ENCODE measurements at places on chromosomes 11 and 22.
A peak's percentile ranks its signal among the peaks of the same experiment; 100 is the strongest.

GRCh38 chr22:46659059-46659790, 39.0 kb downstream of the GRAMD4 start:
- no peak for DNase-seq

DNA sequence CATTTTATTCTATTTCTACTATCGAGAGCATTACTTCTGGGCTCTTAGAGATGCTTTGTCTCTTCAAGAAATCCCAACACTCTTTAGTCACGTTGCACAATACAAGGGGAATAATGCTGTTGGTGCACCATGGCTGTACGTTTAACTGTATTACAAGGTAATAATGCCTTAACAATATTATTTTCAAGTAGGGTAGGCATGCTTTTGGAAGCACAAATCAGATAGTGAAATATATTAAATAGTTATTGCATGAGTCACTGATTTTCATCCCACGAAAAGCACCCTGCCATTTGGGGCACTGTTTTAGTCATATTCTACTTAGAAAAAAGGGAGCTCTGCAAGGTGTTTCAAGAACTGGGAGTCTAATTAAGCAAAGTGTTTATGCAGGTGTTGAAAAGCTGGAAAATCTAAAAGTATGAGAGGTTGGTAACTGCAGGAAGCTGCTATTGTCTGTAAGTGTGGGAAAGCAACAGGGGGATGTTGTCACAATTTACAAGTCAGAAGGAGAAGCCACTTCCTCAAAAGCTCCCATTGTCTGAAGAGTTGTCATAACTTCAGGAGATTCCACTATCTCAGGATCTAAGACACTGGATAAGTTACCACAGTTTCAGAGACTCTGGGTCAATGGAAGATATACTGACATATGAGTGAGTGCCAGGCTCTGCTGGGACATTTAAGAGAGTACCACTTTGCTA, 218.2 kb downstream of the JRKL start:
- DNase-seq, result no peak

DNA sequence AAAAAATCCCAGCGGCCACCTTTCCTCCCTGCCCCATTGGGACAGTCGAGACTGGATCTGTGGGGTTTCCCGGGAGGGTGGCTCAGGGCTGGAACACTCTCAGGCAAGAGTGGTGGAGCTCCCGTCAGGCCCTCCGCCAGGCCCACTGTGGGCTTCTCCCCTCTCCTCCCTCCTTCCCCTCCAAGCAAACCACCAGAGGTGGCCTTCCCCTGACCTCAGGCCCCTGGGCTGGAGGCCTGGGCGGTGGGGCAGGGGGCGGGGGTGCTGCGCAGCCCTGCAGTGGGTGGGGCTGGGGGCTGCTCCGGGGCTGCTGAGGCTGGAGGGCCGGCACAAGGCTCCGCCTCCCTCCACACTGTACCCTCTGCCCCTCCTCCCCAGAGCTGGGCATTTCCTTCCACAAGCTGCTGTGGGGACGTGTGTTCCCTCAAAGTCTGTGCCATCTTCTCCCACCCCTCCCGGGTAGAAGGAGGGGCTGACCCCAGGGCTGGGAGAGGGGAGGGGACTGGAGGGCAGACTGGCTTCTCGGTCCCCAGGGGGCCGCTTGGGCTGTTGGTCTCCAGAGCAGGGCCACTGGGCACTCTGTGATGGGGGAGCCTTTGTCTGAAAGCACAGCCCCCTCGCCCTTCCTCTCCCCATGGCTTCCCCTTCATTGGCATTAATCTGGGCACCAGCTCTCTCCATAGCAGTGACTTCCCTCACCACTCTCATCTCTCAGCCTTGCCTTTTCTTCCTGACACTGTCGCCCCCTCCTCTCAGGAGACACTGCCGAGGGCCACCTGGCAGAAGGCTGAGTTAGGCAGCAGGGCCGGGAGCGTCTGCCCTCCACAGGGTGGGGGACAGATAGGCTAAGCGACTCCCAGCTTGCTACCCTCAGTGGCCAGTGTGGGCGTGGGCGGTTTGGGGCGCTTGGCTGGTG, 7.1 kb downstream of the RCOR2 start:
- no peak for DNase-seq

- no peak for DNase-seq
Measured at GRCh38 chr11:17414992-17415391, 26.5 kb upstream of the KCNJ11 start.

GRCh38 chr22:37354261-37354660, 72.0 kb downstream of the CYTH4 start:
- no peak for DNase-seq

- no peak for DNase-seq
Measured at GRCh38 chr22:30411780-30412179, 13.8 kb upstream of the MTFP1 start.

- DNase-seq, result no peak
Measured at GRCh38 chr22:18044548-18045271, 20.3 kb upstream of the MICAL3 start.

DNA sequence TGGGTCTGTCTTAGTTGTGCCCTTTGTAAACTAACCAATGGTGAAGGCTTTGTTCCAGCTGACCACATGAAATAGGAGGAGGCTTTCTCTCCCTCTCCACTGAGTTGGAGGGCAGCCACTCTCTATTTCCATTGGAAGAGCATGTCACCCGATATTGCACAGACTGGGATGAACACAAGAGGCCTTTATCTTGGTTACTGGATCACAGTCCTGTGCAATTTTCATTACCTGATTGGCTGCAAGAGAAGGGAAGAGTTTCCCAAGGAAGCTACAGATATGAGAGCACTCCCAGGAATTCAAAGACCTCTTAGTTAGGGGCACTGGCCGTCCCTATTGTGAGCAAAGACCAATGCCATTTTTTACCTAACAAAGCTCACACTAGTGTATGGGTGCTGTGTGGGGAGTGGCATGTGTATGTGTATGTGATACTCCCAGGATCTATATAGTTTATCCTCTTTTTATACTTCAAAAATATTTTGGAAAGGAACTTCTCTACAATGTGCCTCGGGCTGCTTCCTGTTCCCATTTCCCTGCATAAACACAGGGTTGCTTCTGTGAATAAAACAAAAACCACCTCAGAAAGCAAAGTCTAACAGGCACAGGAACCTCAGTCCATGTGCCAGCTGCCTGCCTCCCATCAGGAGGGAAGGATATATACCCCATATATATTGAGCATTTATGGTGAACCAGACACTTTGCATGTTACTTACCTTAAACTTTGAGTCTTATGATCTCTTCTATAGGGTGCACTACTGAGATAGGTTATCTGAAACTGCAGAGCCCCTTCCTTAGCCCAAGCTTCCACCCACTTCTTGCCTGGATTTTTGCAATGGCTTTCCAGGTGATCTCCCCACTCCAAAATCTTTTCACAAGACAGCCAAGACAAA, 126.5 kb downstream of the RASSF10 start:
- no peak for DNase-seq

GRCh38 chr22:31537019-31537535, 40.7 kb downstream of the SFI1 start:
- DNase-seq, result peak; percentile 75

DNA sequence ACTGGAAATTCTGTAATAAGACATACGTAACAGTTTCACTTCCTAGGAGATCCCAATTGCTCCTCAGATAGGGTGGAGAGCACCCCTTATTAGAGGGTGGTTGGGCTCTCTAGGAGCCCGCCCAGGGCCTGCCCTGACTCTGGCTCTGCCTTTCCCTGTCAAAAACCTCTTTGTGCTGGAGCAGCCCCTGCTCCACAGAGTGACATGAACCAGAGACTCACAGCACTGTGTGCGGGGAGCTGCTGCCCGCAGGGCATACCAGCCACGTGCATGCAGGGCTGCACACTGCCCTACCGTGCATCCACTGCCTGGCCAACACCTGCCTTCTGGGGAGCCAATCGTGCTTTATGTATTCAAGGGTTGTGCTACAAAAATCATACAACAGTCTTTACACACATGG, 24.3 kb downstream of the KCNQ1OT1 start:
- DNase-seq, result no peak

GRCh38 chr11:121117788-121118187, 16.7 kb downstream of the TECTA start:
- no peak for DNase-seq

- no peak for DNase-seq
Measured at GRCh38 chr11:5251746-5252145, 2.1 kb upstream of the HBG1 start.

- DNase-seq, result no peak
Measured at GRCh38 chr22:47260551-47260950, 498.1 kb downstream of the TBC1D22A start.

- DNase-seq, result no peak
Measured at GRCh38 chr22:38429499-38430068, 25.4 kb downstream of the KCNJ4 start.

DNA sequence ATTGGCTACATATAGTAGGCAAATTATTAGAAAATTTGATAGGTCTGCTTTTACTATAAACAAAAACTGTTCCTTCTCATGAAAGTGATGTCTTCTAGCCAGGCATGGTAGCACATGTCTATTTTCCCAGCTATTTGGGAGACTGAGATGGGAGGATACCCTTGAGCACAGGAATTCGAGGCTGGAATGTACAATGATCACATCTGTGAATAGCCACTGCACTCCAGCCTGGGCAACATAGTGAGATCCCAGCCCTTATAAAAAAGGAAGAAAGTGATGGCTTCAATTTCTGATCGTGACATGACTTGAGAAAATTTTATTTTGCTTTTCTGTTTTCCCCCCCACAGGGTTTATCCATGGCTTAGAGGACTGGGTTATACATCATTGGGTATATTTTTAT, 19.5 kb upstream of the B3GNT6 start:
- no peak for DNase-seq

DNA sequence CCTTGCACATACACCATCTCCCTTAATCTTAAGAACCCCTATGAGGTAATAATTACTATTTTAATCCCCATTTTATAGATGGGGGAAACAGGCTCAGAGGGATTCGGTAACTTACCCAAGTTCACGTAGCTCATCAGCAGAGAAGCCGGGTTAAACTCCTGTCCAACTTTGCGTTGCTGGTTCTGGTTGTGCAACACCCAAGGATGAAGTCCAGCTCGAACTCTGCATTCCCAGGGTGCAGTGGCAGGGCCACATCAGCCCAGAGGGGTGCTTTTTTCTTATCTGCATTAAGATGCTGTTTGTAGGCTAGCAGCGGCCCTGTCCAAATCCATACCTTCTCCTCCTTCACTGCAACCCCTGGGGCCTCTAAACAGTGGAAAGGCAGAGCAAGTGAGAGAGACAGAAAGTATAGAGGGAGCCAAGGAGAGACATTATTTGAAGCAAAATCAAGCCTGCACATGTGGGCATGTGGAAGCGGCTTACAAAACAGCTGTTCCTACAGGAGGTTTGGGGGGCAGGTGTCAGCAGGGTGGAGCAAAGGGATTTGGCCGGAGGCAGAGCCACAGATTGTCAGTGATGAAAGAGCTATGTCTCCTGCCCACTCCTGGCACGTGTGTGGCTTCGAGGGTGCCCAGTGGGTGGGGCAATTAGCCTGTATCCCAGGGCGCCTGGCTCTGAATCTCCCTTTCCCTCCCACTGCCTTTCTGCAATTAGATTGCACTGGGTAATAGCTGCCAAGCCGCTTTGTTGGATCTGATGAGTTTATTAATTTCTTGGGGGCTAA, 129.5 kb upstream of the TBCEL start:
- DNase-seq, result no peak

DNA sequence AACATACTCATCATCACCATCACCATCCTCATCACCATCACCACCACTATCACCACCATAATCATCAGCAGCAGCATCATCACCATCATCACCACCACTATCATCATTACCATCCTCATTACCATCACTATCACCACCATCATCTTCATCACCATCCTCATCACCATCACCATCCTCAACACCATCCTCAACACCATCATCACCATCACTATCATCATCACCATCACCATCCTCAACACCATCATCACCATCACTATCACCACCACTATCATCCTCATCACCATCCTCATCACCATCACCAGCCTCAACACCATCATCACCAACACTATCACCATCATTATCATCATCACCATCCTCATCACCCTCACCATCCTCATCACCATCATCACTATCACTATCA, 16.6 kb downstream of the RTN4R start:
- DNase-seq, result no peak

GRCh38 chr11:96367342-96367741, 22.4 kb downstream of the CCDC82 start:
- no peak for DNase-seq

DNA sequence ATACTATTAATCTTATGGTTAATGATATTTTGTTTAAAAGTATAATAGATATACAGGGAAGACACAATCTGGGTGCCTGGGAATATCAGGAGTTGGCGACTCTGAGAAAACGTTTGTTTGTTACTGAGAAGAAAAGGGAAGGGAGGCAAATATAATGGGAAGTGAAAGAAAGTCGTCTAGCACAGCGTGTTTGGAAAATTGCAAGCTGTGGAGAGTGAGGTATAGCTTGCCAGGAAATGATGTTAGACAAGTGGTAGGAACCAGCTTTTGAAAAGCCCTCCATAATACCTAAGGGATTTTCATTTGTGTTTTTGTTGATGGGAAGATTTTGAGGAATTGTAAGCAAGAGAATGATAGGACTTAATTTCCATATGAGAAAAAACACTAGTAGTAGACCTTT, 322.2 kb downstream of the LUZP2 start:
- DNase-seq, result no peak

GRCh38 chr11:75155570-75156422, 4.9 kb downstream of the SLCO2B1 start:
- DNase-seq, result no peak

- no peak for DNase-seq
Measured at GRCh38 chr11:125167954-125168835, 3.6 kb downstream of the PKNOX2 start.

DNA sequence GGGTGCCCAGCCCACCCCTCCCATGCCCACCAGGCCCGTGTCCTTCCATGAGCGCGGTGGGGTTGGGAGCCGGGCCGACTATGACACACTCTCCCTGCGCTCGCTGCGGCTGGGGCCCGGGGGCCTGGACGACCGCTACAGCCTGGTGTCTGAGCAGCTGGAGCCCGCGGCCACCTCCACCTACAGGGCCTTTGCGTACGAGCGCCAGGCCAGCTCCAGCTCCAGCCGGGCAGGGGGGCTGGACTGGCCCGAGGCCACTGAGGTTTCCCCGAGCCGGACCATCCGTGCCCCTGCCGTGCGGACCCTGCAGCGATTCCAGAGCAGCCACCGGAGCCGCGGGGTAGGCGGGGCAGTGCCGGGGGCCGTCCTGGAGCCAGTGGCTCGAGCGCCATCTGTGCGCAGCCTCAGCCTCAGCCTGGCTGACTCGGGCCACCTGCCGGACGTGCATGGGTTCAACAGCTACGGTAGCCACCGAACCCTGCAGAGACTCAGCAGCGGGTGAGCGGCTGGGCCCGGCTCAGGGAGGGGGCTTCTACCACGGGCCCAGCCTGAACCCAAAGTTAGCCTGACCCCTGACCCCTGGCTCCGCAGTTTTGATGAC, 3.0 kb downstream of the PKP3 start:
- DNase-seq, result no peak

DNA sequence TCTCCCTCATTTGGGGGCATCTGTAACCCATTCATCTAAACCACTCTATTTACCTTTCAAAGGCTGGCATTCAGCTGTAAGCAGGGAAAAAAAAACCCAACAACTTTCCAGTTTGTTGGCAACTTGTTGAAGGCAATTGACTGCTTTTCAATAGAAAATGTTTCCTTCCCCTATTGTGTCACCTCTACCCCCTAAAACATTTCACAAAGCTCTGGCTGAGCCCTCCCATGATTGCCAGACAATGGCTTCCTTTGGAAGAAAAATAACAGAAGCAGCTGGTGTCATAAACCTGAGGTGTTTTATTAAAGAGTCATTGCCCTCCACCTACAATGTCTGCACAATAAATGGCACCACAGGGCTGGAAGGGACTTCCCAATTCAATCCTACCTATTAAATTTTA, 22.1 kb upstream of the PSMA1 start:
- DNase-seq, result no peak

- DNase-seq, result no peak
Measured at GRCh38 chr11:121688860-121689614, 236.3 kb upstream of the SORL1-AS1 start.

- DNase-seq, result no peak
Measured at GRCh38 chr11:118334745-118335144, 7.8 kb downstream of the CD3D start.
